ENCODE measurements at places on chromosomes 4 and X.

- no peak for DNase-seq
These were observed 472.8 kb downstream of the TMA16 start for GRCh38 chr4:163967263-163967662.

DNA sequence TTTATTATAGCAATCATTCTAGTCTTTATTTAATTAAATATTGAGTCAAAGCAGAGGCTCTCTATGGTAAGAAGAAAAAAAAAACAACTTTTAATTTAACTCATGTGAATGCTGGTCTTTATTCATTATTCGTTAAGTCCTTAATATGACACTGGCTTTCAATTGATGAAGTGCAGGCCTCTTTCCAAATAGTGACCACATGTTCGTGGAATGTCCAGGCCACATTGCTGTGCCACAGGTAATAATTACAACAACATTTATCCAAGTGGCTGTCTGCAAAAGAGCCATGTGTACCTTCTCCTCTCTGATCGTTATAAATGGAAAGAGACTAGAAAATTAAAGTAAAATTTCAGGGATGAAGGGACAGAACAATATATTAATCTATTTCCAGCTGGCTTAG is 220.1 kb upstream of the PABPC4L start:
- DNase-seq: no peak

GRCh38 chrX:50618788-50619558 is 148.3 kb upstream of the DGKK start:
- DNase-seq: no peak

GRCh38 chr4:120864969-120865368 is 57.6 kb downstream of the PRDM5 start:
- DNase-seq: no peak

DNA sequence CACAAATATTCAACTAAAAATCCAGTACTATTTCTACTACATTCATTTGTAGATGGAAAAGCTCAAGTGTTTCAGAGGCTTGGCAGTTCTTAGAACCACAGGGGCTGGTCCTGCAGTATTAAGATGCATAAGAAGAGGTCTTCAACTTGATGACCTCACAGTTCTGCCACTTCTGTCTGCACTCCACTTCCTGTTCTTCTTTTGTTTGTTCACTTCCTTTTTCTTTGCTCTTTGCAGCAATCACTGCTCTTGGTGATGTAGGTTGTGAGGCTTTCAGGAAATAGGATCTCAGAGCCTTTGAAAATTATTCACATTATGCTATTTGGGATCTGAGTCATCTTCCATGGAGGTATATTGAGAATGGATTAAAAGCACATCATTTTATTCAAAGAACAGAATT is 602.0 kb upstream of the CPEB2 start:
- DNase-seq: no peak

GRCh38 chr4:42083816-42084215 is 68.6 kb downstream of the BEND4 start:
- DNase-seq: no peak
